ENCODE measurements at places on chromosomes 7 and 10.
A peak's percentile ranks its signal among the peaks of the same experiment; 100 is the strongest.

DNA sequence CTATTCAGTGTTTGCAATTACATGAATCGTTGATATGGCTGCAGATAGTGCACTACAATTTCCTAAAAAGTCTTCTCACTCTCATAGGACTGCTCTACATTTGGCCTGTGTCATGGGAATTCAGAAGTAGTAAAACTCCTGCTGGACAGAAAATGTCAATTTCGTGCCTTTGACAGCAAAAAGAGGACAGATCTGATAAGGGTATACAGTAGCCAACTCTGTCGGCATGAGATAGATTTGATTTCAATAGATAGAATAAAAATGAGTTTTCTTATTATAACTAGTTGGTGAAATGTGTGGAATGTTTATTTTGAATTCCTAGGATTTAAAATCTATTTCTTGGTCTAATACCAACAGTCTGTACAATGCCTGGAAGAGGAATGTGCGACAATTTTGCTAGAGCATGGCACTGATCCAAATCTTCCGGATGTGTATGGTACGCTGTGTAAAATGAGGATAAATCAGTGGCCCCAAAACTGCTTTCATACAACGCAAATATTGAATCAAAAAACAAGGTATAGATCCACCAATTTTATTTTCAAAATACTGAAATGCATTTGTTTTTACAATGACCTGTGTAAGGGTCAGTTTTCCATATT is 133.5 kb upstream of the CDK13 start:
- DNase-seq: no peak

DNA sequence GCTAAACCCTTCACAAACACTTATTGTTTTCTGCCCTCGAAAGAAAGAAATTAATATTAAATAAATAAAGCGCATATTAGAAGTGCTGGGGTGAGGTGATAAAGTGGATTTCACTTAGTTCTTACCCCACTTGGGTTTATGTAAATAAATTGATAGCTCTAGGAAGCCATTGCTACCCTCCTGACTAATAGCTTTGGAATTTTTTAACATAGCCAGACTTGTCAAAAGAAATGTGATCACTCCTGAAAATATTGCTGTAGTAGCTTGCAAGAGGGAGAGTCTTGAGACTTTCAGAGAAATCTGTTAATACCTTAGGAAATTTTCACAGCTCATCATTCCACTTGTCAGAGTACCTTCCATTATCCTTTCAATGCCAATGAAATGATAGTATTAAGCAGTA is 7.6 kb downstream of the ARL5B start:
- DNase-seq: peak; percentile 77

DNA sequence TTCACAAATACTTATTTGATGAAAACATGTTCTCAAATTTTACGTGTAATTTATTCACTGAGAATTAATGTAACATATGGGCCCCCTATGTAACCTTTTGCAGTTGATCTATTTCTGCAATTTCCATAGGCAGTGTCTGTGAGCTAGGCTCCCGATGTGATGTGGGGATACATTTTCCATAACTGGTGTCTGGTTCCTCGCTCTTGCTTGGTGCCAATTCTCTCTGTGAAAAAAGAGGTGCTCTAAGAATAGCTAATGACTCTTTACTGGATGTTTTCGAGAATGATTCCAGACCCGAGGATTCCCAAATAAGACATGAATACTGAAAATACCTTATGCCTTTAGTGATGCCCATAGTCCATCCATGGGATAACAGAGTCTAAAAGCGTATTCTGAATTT is 286.7 kb upstream of the FZD8 start:
- DNase-seq: no peak

DNA sequence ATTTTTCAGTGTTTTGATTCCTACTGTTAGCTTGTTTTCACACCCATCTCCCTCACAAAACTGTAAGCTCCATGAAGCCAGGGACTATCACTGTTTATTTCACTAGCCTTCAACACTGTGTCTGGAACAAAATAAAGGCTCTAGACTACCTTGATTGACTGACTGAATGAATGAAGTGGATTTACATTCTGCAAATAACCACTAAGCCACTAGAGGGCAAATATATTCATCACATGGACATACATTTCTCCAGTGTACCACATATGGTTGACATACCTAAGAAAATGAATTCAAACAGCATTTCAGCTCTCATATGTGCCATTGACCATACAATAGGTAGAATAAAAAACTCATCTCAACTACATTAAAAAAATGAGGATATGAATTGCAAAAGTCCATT is 185.9 kb downstream of the RAB11FIP2 start:
- peak; percentile 27 for DNase-seq

Data from fibroblast of skin of right quadriceps (primary cell).